ENCODE measurements at places on chromosomes 1 and 21.

DNA sequence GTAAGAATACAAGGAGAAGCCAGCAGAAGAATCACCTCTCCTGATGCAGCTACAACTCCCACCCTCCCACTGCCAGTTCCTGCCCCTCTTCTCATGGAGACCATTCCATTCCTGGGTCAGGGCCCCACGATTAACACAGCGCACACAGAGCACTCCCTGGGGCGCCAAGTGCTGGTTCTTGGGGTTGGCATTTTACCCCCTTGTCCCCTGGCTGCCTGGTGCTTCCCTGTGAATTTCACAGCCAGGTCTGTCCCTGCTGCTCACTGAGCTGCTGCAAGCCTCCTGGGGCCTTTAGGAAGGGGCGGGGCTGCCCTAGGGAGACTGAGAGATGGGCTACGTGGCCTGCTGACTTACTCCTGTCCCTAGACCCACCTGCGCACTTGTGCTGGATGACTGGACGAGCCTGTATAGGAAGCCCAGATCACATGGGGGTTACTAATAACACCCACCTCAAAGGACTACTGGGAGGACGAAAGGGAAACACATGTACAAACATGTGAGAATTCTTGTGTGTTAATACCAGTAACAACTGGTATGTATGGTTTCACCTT lies 4.8 kb downstream of the ZNF672 start:
- DNase-seq: no peak

DNA sequence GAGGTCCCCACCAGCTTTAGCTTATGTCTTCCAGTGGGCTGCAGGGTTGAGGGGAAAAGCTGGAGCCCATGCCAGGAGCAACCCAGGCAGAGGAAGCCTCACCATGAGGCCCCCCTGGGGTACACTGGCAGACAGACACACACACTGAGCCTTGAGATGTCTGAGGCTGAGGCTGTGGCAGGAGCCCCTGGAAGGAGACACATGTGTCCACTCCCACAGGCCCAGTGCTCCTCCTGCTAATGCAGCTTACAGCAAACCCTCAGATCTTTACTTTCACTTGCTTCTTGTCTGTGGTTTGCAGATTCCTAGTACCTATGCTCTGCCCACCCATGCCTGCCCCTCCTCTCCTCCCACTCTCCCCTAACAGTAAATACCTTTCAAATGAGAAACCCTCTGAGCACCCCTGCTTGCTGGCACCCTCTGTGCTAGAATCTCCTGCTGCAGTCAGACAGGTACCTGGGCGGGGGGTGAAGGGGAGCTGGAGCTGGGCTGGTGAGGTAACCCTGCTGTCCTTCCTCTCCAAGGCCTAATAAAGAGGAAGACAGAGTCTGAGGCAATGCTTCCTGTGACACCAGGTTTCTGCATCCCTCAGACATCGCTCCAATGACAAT lies 63.4 kb upstream of the NEK2 start:
- no peak for DNase-seq

DNA sequence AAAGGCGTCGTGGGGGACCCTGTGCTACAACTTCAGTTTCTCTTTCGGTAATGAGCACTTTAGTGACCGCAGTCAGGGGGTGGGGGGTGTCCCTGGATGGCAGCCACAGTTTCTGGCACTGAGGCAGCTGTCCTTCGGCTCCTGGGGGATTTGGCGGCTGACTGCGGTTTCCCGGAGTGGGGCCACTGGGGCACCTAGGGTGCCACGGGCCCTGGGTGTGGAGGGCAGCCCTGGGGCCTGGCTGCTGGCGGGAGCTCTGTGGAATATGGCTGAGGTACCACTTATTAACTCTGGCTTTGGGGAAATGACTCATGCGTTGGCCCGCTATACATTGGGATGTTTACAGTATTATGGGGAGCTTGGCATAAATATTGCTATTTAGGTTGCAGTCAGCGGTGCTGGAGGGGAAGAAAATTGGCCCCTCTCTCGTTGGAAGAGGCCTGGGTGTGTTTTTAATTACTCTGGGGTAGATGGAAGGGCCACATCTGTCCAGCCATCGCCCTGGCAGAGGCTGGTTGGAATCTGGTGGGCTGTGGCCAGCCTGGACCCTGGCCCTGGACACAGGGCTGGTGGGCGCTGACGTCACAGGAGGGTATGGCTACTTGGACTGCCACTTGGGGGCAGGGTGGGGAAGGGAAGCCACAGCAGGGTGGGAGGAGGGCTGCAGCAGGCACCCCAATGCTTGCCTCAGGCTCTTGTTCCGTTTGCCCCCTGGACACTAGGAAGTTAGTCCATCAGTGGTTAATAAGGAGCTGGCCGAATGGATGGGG lies 2.0 kb downstream of the EPHB2 start:
- DNase-seq: no peak

GRCh38 chr1:183241471-183241870 lies 55.4 kb downstream of the LAMC2 start:
- no peak for DNase-seq

DNA sequence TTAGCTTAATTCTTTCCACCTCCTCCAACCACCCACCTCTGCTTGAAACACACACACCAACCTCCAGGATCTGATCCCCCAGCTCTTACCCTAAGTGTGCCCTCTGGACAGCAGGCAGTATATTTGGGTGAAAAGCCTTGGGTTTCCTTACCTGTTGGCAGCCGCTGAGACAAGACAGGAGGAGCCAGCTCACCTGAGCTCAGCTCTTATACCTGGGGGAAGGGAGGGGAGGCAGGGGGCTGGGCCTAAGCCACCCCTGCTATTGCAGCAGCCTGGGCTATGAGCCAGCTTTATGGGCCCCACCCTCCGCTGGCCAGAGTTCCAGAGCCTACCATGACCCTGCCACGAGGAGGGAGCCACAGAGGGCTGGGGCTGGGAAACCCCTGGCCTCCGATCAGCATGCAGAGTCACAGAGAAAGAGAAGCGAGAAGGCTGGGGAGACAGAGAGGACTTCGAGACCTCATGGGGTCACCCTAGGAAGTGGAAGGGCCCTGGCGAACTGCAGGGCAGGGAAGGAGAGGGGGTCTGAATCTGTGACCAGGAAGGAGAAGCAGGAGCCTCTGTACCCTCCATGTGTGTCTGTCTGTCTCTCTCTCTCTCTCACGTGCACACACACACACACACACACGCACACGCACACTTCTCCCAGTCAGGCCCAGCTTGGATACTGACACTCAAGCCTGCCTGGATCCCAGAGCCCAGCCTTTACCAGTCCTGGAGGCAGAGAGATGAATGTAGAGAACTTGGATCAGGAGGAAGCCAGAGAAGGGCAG lies at the start of gene S100A14:
TSS of gene S100A14 (minus strand) at position 182 of the 773 bp plus-strand sequence. CDS start 467 bp downstream, outside the sequence.
- no peak for DNase-seq

DNA sequence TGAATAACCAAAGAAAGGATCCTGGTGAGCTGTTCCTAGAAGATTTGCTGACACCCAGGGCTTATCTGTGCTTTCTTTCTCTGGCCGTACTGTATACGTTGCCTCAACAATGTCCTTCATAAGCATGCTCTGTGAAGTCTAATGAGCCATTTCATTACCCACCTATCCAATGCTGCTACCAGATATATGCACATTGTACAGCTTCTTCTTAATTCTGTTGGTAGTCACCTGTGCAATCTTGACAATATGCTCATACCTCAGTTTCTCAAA lies 731.8 kb upstream of the NCAM2 start:
- DNase-seq: no peak

DNA sequence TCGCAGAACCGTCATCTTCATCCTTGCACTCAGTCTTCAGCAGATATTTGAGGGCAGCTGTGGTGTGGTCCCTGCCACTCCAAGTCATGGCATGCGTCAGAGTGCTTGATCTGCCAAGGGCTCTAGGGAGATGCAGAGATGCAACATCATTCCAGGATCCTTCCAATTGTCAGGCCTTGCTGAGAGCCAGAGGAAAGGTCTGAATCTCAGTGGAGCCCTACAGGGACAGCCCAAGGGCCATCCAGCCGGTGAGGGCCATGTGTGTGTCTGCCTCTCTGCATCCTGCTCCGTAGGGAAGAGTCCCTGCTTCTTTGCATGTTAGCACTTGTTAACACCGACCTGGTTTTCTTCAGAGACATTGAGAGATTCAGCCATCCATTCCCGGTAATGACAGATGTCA lies 17.6 kb downstream of the MAPKAPK2 start:
- no peak for DNase-seq
